ENCODE measurements at places on chromosomes 13 and 19. TPM values are rescaled to one million over a fixed set of nuclear protein-coding genes. Genes with fewer than 3 reads are reported as not detected.

- no peak for DNase-seq
Observed at GRCh38 chr13:19605161-19605955, 28.1 kb upstream of the MPHOSPH8 start.

GRCh38 chr13:36919171-36919832, 736 bp downstream of the SMAD9 start:
- peak; percentile 65 for DNase-seq

Gene ZNF700
- total RNA-seq, result 16.1 TPM

Gene RETN
- not detected for total RNA-seq

DNA sequence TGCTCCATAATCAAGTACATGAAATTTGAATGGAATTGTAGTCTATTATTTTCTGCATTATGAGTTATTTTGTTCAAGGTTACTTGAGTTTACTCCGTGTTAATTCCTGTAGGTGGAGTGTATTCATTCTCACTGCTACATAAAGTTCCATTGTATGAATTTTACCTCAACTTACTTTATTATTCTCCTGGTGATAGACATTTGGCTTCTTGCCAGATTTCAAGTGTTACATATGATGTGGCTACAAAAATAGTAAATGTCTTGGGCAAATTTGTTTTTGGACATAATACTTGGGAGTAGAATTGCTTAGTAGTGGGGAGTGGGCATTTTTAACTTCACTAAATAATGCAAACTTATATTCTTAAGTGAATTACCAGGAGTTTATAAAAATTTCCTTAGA, 328.9 kb downstream of the SHISA2 start:
- DNase-seq, result no peak

Measured in umbilical cord (tissue), 2 donors.